ENCODE measurements at places on chromosomes 1 and 21. TPM values are rescaled to one million over a fixed set of nuclear protein-coding genes. Genes with fewer than 3 reads are reported as not detected.

GRCh38 chr1:185435696-185436379 lies 118.8 kb upstream of the IVNS1ABP start:
- no peak for DNase-seq
- no peak overlapping the region for H3K27ac ChIP-seq
- peaks cover under 1% of the 10 kb centered on the region for H3K4me1 ChIP-seq
- no peak overlapping the region for H3K4me3 ChIP-seq

GRCh38 chr1:222787729-222788128 lies 27.1 kb upstream of the DISP1 start:
- H3K27ac ChIP-seq: no peak overlapping the region
- H3K36me3 ChIP-seq: no peaks in the 10 kb centered on the region
- no peak for DNase-seq
- H3K4me3 ChIP-seq: no peak overlapping the region
- H3K4me1 ChIP-seq: peaks cover 8% of the 10 kb centered on the region

- DNase-seq: no peak
- no peaks in the 10 kb centered on the region for H3K27me3 ChIP-seq
- no peaks in the 10 kb centered on the region for H3K4me1 ChIP-seq
- peaks cover 6% of the 10 kb centered on the region for H3K36me3 ChIP-seq
- H3K27ac ChIP-seq: no peak overlapping the region
Measured at GRCh38 chr1:196669693-196670092, 17.9 kb downstream of the CFH start.

- no peak for DNase-seq
- H3K4me3 ChIP-seq: no peak overlapping the region
- H3K4me1 ChIP-seq: peaks cover 41% of the 10 kb centered on the region
- no peak overlapping the region for H3K27ac ChIP-seq
Measured at GRCh38 chr1:183656355-183656754, 3.2 kb upstream of the APOBEC4 start.

GRCh38 chr1:203442821-203443220 lies 32.8 kb upstream of the PRELP start:
- H3K27me3 ChIP-seq: no peaks in the 10 kb centered on the region
- H3K36me3 ChIP-seq: no peaks in the 10 kb centered on the region

GRCh38 chr1:208763971-208764370 lies 519.8 kb upstream of the PLXNA2 start:
- no peak overlapping the region for H3K4me3 ChIP-seq
- H3K27me3 ChIP-seq: no peaks in the 10 kb centered on the region
- no peak for DNase-seq
- H3K27ac ChIP-seq: no peak overlapping the region

DNA sequence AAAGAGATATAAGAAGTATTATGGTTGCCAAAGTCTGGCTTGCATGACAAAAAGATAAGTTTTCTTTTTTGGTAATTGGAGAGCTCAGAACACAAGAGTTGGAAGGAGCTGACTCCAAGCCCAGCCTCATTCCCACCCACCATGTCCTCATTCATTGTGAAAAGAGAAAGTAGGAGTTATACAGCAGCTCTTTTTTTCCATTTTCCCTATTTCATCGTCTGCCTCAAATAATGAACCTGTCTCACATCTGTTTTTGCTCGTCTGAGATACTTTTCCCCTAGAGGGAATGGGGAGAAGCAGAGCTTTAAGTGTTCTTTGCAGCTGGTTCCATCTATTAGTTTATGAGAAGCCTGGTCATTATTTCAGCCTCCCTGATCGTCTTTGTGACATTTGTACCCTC lies 34.7 kb downstream of the AGT start:
- no peak overlapping the region for H3K4me3 ChIP-seq
- DNase-seq: no peak
- H3K36me3 ChIP-seq: peaks cover 71% of the 10 kb centered on the region
- no peaks in the 10 kb centered on the region for H3K27me3 ChIP-seq

GRCh38 chr1:169925505-169926482 lies 32.1 kb upstream of the SCYL3 start:
- DNase-seq: no peak
- H3K36me3 ChIP-seq: no peaks in the 10 kb centered on the region
- H3K27ac ChIP-seq: no peak overlapping the region
- no peak overlapping the region for H3K4me3 ChIP-seq

- no peaks in the 10 kb centered on the region for H3K27me3 ChIP-seq
- DNase-seq: no peak
- no peak overlapping the region for H3K27ac ChIP-seq
- no peak overlapping the region for H3K4me3 ChIP-seq
- no peaks in the 10 kb centered on the region for H3K4me1 ChIP-seq
Measured at GRCh38 chr1:40853113-40853884, 8.9 kb downstream of the CITED4 start.

NKAIN1 gene
- not detected for total RNA-seq

NBPF6 gene
- not detected for total RNA-seq

FCRL5 gene
- total RNA-seq: 0.50 TPM

All from esophagus muscularis mucosa (tissue), 4 donors.